ENCODE measurements at places on chromosomes 7 and 10.
A peak's percentile ranks its signal among the peaks of the same experiment; 100 is the strongest.

DNA sequence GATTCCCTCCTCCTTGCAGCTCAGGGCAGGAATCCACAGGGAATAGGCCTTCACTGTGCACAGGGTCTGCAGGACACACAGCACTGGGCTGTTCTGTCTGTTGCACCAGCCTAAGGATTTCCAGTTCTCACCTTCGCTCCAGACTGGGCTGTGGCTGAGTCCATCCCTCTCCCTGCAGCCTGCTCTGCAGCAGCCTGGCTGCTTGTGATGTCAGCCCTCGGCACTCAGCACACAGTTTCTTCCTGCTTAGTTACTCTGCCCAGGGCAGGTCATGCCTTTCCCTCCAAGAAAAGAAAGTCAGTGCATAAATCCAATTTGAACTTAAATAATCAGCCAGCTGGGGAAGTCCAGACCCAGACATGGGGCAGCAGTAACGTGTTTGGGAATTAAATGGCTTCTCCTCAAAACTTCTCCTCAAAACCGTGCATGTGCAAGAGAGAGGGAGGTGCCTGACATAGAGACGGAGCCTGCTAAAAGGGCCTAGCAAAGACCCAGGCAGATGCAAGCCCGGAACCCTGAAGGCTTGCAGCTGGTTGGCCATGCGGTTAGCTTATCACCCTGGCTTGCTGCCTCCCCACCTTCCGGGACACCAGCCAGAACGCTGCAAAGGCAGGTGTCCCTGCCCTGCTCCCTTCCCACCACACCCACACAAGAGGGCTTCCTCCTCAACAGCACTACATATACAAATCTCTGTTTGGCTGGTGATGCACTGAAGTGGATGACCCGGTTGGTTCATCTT is 10.9 kb upstream of the GDF2 start:
- H3K36me3 ChIP-seq = no peaks in the 10 kb centered on the region
- H3K27ac ChIP-seq = no peak overlapping the region
- H3K27me3 ChIP-seq = no peaks in the 10 kb centered on the region
- H3K4me1 ChIP-seq = peaks cover 52% of the 10 kb centered on the region
- DNase-seq = peak; percentile 33
- H3K4me3 ChIP-seq = peak overlapping the region; percentile 0

DNA sequence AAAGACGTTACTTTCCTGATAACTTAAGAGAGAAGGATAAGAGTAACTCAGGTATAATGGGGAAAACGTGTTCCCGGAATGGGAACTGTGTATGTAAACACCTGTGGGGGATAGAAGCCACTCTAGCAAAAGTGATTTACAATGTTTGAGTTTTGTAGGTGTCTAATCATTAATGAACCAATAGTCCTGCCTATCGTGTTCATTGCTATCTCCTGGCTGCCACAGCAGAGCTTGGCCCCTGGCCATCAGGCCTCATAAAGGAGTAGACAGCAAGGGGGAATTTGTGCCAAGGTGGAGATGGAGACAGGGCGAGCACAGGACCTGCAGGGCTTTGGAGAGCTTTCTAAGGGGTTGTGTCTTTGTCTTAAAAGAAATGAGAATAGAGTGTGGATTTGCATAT is 102.1 kb downstream of the GAD2 start:
- H3K4me1 ChIP-seq = no peaks in the 10 kb centered on the region
- DNase-seq = no peak
- no peak overlapping the region for H3K27ac ChIP-seq

GRCh38 chr7:133609806-133610205 is 356.9 kb downstream of the EXOC4 start:
- no peaks in the 10 kb centered on the region for H3K27me3 ChIP-seq
- no peak for DNase-seq
- no peaks in the 10 kb centered on the region for H3K4me1 ChIP-seq
- no peak overlapping the region for H3K4me3 ChIP-seq
- no peak overlapping the region for H3K27ac ChIP-seq

DNA sequence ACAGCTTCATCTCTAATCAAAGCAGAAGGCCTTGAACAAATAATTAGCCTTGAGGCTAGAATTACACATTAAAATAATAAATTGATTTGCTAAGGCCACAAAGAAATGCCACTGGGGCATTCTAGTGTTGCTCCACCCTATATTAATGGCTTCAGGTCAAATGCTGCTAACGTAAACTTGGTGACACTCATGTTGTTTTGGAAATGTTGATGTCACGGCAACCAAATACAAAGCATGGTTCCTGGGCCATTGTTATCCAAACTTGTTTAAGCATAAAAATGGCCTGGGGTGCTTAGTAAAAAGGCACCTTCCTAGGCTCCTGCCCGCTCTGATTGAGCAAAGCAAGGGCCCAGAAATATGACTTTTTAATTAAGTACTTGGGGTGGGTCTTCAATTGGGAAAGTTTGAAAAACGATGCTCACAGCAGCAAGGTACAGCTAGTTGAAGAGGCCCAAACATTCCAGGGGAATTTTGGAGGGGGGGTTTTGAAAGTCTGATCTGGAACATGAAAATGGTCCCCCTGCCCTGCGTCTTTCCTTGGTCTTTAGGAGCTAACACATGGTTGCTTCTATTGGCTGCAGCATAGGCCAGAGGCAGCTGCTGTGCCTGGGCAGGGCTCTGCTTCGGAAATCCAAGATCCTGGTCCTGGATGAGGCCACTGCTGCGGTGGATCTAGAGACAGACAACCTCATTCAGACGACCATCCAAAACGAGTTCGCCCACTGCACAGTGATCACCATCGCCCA is 67.8 kb downstream of the ABCC2 start:
- H3K27ac ChIP-seq = no peak overlapping the region
- no peak overlapping the region for H3K4me3 ChIP-seq
- H3K4me1 ChIP-seq = peaks cover 6% of the 10 kb centered on the region
- no peaks in the 10 kb centered on the region for H3K27me3 ChIP-seq
- H3K36me3 ChIP-seq = no peaks in the 10 kb centered on the region

GRCh38 chr7:70698219-70698832 is 433.6 kb upstream of the GALNT17 start:
- DNase-seq = peak; percentile 73
- H3K4me1 ChIP-seq = peaks cover 19% of the 10 kb centered on the region
- H3K36me3 ChIP-seq = no peaks in the 10 kb centered on the region
- no peak overlapping the region for H3K27ac ChIP-seq

GRCh38 chr10:27525819-27526218 is 21.7 kb downstream of the RAB18 start:
- H3K4me3 ChIP-seq = no peak overlapping the region
- H3K27ac ChIP-seq = no peak overlapping the region
- peaks cover 6% of the 10 kb centered on the region for H3K4me1 ChIP-seq
- H3K27me3 ChIP-seq = no peaks in the 10 kb centered on the region

DNA sequence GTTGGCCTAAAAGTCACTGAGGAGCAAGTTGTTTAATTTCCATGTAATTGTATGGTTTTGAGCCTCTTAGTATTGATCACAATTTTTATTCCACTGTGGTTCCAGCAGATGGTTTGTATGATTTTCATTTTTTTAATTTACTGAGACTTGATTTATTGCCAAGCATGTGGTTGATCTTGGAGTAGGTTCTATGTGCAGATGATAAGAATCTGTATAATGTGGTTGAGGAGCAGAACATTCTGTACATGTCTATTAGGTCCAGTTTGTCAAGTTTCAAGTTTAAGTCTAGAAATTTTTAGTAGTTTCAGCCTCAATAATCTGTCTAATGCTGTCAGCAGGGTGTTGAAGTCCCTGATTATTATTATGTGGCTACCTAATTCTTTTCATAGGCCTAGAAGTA is 22.7 kb upstream of the ZWINT start:
- no peaks in the 10 kb centered on the region for H3K36me3 ChIP-seq
- no peak overlapping the region for H3K4me3 ChIP-seq
- H3K27ac ChIP-seq = no peak overlapping the region
- no peaks in the 10 kb centered on the region for H3K4me1 ChIP-seq

DNA sequence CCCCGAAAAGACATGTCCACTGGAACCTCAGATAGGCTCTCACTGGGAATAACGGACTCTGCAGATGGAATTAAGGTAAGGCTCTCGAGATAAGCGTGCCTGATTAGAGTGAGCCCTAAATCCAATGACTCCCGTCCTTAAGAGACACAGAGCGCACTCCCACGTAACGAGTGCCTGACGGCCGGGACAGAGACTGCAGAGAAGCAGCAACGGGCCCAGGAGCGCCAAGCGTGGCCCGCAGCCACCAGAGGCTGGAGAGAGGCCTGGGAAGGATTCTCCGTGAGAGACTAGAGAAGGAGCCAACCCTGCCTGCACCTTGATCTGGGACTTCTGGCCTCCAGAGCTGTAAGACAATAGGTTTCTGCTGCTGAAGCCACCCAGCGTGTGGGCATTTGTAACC is 20.0 kb upstream of the TNRC18 start:
- H3K27me3 ChIP-seq = no peaks in the 10 kb centered on the region
- no peaks in the 10 kb centered on the region for H3K36me3 ChIP-seq
- H3K27ac ChIP-seq = no peak overlapping the region
- no peaks in the 10 kb centered on the region for H3K4me1 ChIP-seq

DNA sequence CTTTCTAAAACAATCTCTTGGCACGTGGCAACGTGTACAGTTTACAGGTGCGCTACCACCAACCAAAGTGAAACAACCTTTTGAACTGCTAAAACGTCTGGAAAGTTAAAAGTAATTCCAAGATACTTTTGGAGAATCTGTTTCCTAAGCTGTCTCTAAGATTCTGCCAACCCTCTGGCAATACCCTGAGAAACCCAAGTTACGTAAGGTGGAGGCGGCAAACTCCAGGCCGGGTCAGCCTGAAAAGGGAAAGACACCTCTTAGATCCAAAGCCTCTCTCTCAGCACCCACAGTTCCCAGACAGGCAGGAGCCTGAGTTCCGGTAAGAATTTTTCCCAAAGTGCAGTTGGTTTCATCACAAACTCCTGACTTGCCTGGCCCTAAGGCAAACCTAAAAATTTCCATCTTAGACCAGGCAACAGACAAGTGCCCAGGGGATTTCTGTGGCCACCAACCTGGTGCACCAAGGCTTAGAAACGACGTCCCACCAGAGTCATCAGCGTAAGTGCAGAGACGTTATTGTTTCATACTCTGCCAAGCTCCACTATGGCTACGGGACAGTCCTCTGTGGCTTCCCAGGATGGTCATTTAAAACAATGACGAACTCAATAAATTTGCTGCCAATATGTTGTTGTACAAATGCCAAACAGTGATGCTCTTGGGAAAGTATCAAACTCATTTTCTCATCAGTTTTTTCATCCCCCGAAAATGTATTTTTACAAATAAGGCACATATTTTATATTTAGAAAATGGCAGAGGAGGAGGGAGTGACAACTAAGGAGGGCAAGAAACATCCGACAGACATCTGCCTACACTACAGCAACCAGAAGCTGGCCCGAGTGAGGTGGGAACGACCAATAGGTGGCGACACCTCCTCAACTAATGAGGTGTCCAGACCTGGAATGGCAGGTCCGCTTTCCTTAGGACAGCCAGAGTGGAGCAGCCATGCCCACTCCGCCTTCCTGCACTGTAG is 205.8 kb upstream of the FRMD4A start:
- no peak overlapping the region for H3K27ac ChIP-seq
- H3K4me3 ChIP-seq = no peak overlapping the region
- peaks cover 72% of the 10 kb centered on the region for H3K4me1 ChIP-seq
- no peak for DNase-seq
